ENCODE measurements at places on chromosomes 1 and 21.
A peak's percentile ranks its signal among the peaks of the same experiment; 100 is the strongest.

- H3K27ac ChIP-seq = no peak overlapping the region
- H3K36me3 ChIP-seq = no peaks in the 10 kb centered on the region
- peak overlapping the region; percentile 75 for H3K4me3 ChIP-seq
- no peak for DNase-seq
- H3K4me1 ChIP-seq = peaks cover 17% of the 10 kb centered on the region
Observed at GRCh38 chr1:30906631-30907441, 1.7 kb downstream of the SDC3 start.

DNA sequence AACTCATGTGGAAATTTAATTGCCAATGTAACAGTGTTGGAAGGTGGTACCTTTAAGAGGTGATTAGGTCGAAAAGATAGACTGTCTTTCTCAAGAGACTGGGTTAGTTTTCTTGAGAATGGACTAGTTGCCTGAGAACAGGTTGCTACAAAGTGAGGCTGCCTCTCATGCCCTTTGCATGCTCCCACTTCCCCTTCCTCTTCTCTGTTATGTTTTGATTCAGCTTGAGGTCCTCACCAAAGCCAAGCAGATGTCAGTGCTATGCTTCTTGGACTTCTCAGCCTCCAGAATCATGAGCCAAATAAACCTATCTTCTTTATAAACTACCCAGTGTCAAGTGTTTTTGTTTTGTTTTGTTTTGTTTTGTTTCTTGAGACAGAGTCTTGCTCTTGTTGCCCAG is 187.0 kb upstream of the RUNX1 start:
- peak overlapping the region; percentile 37 for H3K27ac ChIP-seq
- H3K36me3 ChIP-seq = peaks cover 13% of the 10 kb centered on the region
- H3K4me1 ChIP-seq = peaks cover 45% of the 10 kb centered on the region
- no peak for DNase-seq

DNA sequence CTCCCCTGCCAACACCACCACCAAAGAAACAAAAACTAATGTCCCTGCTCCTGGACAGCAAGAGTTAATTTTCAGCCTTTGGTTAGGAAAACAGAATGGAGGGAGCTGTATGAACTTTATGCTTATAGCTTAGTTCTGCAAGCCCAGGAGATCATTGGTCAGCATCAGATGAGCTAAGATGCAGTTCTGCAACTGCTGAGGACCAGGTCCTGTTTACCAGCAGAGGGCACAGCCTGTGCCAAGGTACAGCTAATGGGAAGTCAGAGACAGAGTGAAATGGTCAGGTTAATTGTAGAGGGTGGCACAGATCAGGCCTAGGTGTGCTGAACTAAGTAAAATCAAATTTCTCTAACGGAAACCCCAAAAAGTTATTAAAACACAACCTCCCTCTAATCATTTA is 161.3 kb downstream of the ROR1 start:
- DNase-seq = no peak
- no peaks in the 10 kb centered on the region for H3K4me1 ChIP-seq

- no peaks in the 10 kb centered on the region for H3K4me1 ChIP-seq
- H3K27me3 ChIP-seq = no peaks in the 10 kb centered on the region
- no peaks in the 10 kb centered on the region for H3K36me3 ChIP-seq
- no peak for DNase-seq
Observed at GRCh38 chr21:16241479-16241963, 511.7 kb downstream of the USP25 start.

DNA sequence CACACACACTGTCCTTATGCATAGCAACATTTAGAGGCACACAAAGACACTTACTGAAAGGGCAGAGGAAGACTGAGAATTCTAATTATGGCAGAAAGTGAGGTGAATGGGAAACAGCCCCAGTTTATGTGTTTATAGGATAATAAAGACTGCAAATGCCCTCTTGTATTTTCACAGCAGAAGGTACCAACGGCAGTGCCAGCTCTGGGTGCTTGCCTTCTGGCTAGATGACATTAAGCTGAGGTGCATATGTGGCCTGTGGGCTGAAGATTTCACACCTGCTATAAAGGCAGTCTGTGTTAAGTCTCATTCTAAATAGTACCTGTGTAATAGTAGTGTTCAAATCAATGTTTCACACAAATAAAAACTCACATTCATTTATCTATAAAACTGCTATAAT is 347.2 kb upstream of the ZRANB2 start:
- no peaks in the 10 kb centered on the region for H3K27me3 ChIP-seq
- no peak for DNase-seq
- no peak overlapping the region for H3K4me3 ChIP-seq
- no peaks in the 10 kb centered on the region for H3K36me3 ChIP-seq
- H3K27ac ChIP-seq = no peak overlapping the region
- H3K4me1 ChIP-seq = no peaks in the 10 kb centered on the region

DNA sequence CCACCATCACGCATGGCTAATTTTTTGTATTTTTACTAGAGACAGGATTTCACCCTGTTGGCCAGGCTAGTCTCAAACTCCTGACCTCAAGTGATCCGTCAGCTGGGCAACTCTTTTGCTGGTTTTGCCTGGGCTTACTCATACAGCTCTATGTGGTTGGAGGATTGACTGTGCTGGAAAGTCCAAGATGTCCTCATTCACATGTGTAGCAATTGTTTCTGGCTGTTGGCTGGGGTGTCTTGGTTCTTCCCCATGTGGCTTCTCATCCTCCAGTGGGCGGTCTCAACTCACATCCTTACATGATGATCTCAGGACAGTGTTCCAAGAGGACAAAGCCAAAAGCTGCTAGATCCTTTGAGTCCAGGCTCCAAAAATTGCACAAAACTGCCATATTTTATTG is 53.3 kb downstream of the TEX35 start:
- peaks cover 2% of the 10 kb centered on the region for H3K4me1 ChIP-seq
- H3K27me3 ChIP-seq = peaks cover 3% of the 10 kb centered on the region
- DNase-seq = no peak
- no peaks in the 10 kb centered on the region for H3K36me3 ChIP-seq
- H3K27ac ChIP-seq = peak overlapping the region; percentile 46
- no peak overlapping the region for H3K4me3 ChIP-seq

Measured in activated naive CD8-positive, alpha-beta T cell treated with anti-CD3 and anti-CD28 coated beads, Interleukin-2, amount 50 U/mL, for 24 hours (primary cell).